ENCODE measurements at places on chromosomes 7 and 10.

GRCh38 chr10:29469481-29470354 is 165.1 kb downstream of the SVIL start:
- no peak for DNase-seq

GRCh38 chr10:15325243-15325943 is 45.7 kb downstream of the FAM171A1 start:
- no peak for DNase-seq

DNA sequence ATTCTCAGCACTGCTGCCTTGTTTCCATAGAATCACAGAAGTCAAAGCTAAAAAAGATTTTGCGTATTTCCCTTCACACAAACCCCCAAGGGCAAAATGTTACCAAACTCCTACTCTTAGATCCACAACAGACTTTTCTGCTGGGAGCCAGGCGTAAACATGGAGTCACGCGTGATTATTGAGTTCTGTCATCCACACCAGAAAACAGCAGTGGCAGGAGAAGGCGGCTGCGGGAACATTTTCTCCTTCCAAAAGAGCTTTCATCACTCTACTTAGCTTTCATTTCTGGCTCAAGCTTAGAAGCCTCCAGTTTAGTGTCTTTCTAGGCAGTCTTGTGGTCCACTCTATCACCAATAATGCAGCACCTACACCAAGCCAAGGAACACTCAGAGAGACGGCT is 712.9 kb upstream of the NRP1 start:
- no peak for DNase-seq

- no peak for DNase-seq
These were observed 609.7 kb downstream of the TNS3 start for GRCh38 chr7:46972205-46972604.
